NCI-H446 (cell line): ENCODE measurements at places on chromosomes 7 and 10.

DNA sequence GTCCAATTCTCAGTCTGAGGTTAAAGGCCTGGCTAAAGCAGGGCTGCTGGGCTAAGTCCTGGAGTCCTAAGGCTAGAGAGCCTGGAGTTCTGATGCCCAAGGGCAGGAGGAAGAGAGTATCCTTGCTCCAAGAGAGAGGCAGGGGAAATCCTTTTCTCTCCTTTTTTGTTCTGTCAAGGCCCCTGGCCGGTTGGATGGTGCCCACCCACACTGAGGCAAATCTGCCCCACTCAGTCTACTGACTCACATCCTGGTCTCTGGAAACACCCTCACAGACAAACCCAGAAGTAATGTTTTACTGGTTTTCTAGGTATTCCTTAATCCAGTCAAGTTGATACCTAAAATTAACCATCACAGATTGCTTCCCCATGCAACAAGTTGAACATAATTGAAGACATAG, 23.0 kb downstream of the ZNF518A start:
- DNase-seq: no peak

- no peak for DNase-seq
Measured at GRCh38 chr10:68082872-68083271, 7.8 kb upstream of the HERC4 start.

DNA sequence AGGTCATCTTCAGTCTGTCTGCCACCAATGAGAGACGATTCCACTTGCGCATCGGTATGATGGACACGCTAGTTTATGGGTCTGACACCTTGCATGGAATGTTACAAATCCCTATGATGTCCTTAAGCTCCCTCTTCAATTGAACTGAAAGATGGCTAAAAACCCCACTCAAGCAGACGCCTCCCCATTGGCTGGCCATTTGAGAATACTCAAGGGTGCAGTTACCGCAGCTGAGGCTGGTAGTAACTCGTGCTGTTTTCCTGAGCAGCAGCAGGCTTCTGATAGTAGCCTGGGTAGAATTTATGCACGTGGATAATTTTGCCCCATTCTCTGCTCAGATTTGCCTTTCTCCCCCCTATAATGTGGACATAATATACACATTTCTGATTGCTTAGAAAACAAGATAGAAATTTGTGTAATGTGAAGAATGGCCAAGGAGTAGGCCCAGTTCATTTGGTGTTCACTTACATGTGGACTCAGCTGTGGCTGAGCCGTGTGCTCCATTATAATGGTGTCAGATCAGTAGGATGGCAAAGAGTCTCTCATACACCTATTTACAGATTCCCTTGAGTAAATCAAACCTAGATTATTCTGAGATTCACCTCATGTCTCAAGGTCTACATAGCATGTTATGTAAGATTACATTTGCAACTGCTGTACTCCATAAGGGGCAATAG, 142.8 kb downstream of the HIBADH start:
- no peak for DNase-seq

GRCh38 chr10:57973451-57973850, 294.2 kb downstream of the IPMK start:
- no peak for DNase-seq

- DNase-seq: no peak
Measured at GRCh38 chr7:149713731-149714068, 59.7 kb downstream of the ZNF467 start.

GRCh38 chr10:6023661-6024333, 38.4 kb downstream of the IL2RA start:
- DNase-seq: no peak

DNA sequence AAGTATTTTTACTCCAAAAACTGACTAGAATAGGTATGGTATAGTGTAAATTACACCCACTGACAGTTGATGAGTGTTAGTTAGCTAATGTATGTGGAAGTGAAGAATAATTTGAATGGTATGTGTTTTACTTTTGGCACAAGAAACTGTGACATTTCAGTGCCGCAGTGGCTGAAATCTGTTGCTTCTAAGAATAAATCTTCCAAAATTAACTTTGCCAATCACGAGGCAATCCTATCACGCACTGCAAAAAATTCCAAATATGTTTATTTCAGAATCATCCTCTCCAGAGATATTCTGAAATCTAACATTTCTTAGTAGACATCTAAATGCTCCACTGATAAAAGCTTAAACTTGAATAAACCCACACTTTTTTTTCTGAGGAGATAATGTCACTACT, 61.2 kb downstream of the PCLO start:
- no peak for DNase-seq

DNA sequence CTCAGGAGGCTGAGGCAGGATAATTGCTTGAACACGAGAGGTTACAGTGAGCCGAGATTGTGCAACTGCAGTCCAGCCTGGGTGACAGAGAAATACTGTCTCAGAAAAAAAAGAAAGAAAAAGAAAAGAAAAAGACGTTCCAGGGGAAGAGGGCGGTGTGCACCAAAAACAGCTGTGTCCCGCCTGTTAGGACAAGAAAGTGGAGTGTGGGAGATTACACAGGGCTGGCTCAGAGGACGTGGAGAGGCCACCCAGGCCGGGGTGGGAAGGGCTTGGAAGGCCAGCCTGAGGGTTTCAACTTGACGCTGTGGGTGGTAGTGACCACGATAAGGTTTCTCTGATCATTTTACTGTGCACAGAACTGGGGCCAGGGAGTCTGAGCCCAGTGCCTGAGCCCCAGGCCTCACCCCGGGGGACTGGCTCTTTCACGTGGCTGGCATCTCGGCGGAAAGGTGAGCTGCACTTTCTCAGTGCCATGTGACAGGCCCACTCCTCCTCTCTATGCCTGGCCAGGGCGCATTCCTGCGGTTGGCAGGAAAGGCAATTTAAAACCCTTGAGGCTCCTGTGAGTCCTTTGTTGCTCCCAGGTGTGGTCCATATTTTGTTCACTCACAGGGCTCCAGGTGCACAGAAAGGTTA, 13.9 kb downstream of the RHBDD2 start:
- no peak for DNase-seq

DNA sequence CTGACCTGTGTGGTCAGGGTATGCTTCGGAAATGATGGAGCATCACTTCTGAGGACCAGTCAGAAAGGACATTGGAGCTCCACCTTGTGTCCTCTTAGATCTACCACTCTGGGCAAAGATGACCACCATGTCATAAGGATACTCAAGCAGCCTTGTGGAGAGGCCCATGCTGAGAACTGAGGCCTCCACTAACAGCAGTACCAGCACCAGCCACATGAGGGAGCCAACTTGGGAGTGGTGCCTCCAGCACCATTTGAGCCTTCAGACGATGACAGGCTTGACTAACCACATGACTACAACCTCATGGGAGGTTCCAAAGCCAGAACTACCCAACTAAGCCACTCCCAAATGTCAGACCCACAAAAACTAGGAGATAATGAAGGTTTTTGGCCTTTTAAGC, 116.0 kb downstream of the NPTX2 start:
- peak; percentile 6 for DNase-seq

GRCh38 chr7:158468181-158468580, 119.4 kb downstream of the PTPRN2 start:
- DNase-seq: no peak

DNA sequence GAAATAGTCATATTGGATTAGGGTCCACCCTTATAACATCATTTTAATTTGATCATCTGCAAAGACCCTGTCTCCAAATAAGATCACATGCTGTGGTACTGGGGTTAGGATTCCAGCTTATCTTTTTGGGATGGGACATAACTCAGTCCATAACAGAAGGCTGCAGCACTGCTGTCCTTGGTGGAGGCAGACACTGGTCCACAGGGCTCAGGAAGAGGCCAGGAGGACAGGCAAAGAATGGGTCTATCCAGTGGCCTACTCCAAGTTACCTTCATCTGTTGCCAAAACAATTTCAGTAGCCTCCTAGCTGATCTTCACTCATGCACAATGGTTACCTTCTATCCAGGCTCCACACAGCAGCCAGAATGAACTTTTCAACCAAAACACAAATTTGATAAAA, 387.0 kb downstream of the GRID1 start:
- no peak for DNase-seq

DNA sequence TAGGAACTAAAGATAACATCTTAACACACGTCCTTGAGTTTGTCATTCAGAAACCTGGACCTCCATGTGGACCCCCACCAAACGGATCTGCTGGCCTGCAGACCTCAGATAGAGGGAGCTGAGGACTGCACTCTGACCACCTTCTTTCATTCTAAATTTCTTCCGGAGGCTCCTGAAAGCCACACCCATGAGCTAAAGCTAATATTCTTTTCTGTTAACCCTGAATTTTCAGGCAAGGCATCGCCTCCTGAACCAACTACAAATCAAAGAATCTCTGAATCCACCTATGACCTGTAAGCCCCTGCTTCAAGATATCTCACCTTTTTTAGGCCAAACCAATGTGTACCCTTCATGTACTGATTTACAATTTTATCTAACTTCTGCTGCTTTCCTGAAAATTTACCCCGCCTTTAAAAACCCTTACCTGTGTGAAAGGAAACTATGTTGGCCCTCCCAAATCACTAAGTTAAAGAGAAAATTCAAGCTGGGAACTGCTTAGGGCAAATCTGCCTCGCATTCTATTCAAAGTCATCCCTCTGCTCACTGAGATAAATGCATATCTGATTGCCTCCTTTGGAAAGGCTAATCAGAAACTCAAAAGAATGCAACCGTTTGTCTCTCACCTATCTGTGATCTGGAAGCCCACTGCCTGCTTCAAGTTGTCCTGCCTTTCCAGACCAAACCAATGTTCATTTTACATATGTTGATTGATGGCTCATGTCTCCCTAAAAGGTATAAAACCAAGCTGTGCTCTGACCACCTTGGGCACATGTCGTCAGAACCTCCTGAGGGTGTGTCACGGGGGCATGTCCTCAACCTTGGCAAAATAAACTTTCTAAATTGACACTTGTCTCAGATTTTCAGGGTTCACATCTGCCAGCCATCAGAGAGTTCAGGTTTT, 7.7 kb upstream of the MSMB start:
- DNase-seq: no peak

GRCh38 chr7:98399890-98400541, 874 bp downstream of the BAIAP2L1 start:
- no peak for DNase-seq

GRCh38 chr10:117511601-117512390, 30.8 kb upstream of the EMX2 start:
- no peak for DNase-seq

GRCh38 chr10:121580276-121581116, 17.7 kb downstream of the FGFR2 start:
- no peak for DNase-seq

DNA sequence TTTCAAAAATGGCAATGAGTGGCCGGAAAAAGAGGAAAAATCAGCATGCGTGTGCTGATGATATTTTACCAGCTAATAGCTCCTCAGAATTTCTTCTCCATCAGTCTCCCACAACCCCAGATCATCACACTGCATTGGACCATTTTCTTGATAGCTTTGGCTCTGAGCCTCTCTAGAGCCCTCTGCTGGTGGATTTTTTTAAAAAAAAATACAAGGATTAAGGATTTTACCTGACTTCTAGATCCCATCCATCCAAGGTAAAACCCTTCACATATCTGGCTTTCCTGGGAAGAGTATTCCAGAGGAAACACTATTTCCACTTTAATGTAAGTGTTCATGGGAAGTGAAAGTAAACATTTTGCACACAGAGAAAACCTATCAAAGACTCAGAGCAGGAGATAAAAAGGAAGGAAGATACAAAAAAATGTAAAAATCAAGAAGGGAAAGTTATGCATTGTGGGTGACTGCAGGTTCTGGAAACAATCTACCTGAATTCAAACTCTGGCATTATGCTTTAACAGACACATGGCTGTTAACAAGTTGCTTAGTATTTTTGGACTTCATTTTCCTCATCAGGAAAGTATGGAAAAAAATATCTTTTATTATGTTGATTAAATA, 380.9 kb downstream of the LRRTM3 start:
- peak; percentile 24 for DNase-seq

- DNase-seq: no peak
Measured at GRCh38 chr10:76230921-76231285, 799.5 kb downstream of the LRMDA start.

- DNase-seq: no peak
Measured at GRCh38 chr10:122359621-122360020, 14.9 kb upstream of the PLEKHA1 start.
